Activated CD8-positive, alpha-beta memory T cell treated with anti-CD3 and anti-CD28 coated beads, Interleukin-2, amount 10 ng/mL, durations not matched to agents 7 days and 5 days (primary cell): ENCODE measurements at places on chromosomes 5 and 9.

DNA sequence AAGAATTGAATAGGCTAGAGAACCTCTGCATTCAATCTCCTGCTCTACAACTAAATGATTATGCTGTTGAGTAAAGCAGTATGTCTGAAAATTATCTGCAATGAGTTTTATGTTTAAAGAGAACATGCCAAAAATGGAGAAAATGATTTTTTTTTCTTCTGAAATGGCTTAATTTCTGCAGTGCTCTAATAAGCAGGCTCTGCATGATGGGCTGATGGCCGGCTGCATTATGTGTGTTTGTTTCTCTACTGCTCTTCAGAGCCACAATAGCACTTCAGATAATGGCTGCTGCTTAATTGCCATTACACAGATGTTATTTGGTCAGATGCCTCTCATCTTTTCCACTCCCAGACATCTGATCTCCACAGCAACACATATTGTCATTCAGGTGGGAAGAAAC, 286.4 kb upstream of the DMAC1 start:
- H3K4me1 ChIP-seq, result no peaks in the 10 kb centered on the region
- DNase-seq, result no peak
- no peak overlapping the region for H3K4me3 ChIP-seq
- no peak overlapping the region for H3K27ac ChIP-seq

DNA sequence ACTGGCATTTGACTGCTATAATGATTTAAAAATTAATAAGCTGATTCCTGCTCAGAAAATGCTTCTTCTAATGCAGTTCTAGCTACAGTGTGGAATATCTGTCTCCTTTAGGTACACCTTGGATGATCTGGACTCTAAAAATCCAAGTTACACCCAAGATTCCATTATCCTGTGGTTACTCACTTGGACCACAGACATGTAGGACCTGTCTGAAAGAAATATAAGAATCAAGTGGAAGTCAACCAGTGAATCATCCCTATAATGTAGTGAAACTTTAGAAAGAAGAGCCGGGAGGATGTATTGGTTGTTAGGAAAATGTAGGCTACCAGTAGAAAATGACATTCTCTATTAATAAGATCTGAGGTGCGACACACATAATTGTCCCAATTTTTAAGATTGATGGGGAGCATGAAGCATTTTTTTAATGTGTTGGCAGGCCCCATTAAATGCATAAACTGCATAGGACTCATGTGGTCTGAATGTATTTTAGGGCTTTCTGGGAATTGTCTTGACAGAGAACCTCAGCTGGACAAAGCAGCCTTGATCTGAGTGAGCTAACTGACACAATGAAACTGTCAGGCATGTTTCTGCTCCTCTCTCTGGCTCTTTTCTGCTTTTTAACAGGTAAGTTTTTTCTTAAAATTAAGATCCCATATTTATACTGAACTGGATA, at the start of gene SPINK6:
Gene SPINK6, plus strand, starts transcription at position 512 of the 673 bp plus-strand sequence. Its CDS starts 55 bp downstream, at position 567.
- no peak within 1 kb of the TSS for H3K4me3 ChIP-seq
- no peak within 1 kb of the TSS for H3K27ac ChIP-seq
- peaks cover 3% of the 10 kb centered on the region for H3K4me1 ChIP-seq

DNA sequence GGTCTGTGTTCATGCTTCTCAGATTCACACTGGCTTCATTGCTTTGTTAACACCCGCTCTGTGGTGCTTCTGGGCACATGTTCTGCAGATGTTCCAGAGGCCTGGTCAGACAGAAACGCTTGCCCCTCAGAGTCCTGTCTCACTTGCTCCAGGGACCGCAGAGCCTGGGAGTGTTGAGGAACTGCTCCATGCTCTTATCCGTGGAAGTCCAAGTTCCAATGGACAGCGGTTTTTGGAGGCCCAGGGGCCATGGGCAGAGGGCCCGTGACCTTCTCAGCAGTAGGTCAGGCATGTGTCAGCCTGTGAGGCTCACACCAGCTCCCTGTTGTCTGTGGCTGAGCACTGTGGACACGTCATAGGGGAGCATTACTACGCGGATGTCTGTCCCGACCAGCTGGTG, 364.7 kb upstream of the IRX1 start:
- no peak overlapping the region for H3K4me3 ChIP-seq
- H3K4me1 ChIP-seq, result no peaks in the 10 kb centered on the region
- H3K36me3 ChIP-seq, result no peaks in the 10 kb centered on the region
- DNase-seq, result no peak
- no peaks in the 10 kb centered on the region for H3K27me3 ChIP-seq

DNA sequence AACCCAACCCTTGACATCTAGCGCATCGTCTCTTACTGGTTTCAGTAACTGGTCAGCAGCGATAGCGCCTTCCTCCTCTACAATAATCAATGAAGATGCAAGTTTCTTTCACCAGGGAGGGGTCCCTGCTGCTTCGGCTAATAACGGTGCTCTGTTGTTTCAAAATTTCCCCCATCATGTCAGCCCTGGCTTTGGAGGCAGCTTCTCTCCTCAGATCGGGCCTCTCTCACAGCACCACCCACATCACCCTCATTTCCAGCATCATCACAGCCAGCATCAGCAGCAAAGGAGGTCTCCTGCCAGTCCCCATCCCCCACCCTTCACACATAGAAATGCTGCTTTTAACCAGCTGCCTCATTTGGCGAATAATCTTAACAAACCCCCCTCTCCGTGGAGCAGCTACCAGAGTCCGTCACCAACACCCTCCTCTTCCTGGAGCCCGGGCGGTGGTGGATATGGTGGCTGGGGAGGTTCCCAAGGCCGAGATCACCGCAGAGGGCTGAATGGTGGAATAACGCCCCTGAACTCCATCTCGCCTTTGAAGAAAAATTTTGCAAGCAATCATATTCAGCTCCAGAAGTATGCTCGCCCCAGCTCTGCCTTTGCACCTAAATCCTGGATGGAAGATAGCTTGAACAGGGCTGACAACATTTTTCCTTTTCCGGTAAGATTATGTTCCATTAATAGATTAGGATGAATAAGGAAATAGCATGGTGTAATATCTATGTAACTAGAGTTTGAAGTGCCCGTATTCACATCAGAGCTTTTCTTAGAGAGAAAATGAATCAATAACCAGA, 2.2 kb downstream of the CPEB4 start:
- H3K27ac ChIP-seq, result no peak overlapping the region
- H3K36me3 ChIP-seq, result peaks cover 8% of the 10 kb centered on the region
- peak overlapping the region; percentile 90 for H3K4me3 ChIP-seq
- H3K4me1 ChIP-seq, result peaks cover 62% of the 10 kb centered on the region
- H3K27me3 ChIP-seq, result no peaks in the 10 kb centered on the region
- no peak for DNase-seq

DNA sequence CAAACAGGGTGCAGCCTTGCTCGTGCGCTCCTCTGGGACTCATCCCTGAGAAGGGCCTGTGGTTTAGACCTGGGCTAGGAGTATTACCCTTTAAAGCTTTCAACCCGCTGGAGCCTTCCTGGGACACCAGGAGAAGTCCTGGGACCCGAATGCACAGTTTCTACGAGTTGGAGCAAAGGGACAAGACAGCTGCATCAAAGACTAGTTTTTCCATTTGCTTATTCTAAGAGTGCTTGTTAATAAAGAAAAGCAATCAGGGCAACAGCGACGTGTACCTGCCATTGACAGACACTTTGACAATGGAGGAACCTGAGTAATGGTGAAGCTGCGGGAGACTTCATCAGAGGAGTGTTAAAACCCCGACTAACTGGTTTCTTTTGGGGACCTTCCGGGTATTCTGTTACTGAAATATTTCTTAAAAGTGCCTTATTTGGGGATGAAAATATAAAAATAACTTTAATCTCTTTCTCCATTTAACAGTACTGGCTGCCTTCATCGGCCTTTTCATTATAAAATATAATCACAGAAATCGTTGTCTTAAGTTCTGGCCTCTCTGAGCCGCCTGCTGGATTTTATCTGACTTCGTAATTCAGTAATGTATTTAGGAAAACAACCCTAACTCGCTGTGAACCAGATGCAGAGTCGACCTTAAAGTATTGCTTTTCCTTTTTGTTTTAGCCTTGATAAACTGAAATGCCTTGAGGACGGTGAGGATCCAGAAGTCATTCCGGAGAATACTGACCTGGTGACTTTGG, 732 bp downstream of the SNAPC3 start:
- H3K27me3 ChIP-seq, result peaks cover 6% of the 10 kb centered on the region
- peak overlapping the region; percentile 88 for H3K27ac ChIP-seq
- no peak for DNase-seq
- peak overlapping the region; percentile 94 for H3K4me3 ChIP-seq

DNA sequence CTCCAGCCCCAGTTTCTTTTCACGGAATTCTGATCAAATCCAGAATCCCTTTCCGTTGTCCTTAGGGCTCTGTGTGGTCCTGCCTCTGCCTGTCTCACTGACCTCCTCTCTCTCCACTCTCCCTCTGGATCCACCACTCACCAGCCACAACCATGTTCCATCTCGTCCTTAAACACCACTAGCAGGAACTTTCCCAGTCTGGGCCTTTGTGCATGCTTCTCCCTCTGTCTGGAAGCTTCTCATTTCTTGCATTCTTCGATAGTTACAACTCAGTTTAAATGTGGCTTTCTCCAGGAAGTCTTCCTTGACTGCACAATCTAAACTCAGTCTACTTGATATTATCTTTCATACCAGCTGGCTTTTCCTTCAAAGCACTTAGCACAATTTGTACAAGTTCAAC, 117.7 kb upstream of the MSX2 start:
- H3K4me1 ChIP-seq, result no peaks in the 10 kb centered on the region
- H3K36me3 ChIP-seq, result no peaks in the 10 kb centered on the region
- H3K27ac ChIP-seq, result no peak overlapping the region
- no peaks in the 10 kb centered on the region for H3K27me3 ChIP-seq
- no peak overlapping the region for H3K4me3 ChIP-seq
- DNase-seq, result no peak

DNA sequence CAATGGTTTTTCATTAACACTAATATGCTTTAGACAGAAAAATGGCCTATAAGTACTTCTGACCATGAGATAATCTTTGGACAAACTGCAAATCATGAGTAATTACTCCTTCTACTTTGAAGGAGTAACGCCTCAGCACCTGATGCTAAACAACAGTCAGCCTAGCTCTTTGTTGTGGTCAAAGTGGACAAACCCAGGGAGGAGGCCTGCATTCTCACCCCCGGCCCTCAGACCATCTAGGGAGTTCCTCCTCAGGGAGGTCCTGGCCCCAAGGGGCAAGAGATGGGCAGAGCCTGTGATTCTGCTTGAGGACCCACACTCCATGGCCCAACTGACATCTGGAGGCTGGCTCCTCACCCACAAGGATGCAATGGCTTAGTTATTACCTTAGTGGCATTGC, 48.2 kb upstream of the ANGPTL2 start:
- peaks cover 4% of the 10 kb centered on the region for H3K4me1 ChIP-seq
- H3K27ac ChIP-seq, result no peak overlapping the region
